ENCODE measurements at places on chromosomes 1 and 21.

DNA sequence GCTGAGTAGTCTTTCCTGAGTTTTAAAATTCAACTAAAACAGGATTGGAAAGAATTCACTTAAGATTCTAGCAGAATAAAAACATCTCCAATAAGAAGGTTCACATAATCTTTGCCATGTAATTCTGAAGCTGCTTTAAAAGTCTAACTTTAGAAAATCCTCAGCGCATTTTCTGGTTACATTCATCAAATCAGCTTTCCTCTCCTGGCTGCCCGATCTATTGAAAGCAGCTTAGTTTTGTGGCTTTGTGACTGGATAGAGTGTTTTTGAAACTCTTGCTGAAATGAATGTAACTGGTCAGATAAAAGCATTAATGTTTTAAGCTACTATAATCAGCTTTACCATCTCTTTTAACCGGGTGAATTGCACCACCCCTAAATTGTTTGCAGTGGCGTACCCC, 66.8 kb downstream of the DOP1B start:
- no peak for DNase-seq

DNA sequence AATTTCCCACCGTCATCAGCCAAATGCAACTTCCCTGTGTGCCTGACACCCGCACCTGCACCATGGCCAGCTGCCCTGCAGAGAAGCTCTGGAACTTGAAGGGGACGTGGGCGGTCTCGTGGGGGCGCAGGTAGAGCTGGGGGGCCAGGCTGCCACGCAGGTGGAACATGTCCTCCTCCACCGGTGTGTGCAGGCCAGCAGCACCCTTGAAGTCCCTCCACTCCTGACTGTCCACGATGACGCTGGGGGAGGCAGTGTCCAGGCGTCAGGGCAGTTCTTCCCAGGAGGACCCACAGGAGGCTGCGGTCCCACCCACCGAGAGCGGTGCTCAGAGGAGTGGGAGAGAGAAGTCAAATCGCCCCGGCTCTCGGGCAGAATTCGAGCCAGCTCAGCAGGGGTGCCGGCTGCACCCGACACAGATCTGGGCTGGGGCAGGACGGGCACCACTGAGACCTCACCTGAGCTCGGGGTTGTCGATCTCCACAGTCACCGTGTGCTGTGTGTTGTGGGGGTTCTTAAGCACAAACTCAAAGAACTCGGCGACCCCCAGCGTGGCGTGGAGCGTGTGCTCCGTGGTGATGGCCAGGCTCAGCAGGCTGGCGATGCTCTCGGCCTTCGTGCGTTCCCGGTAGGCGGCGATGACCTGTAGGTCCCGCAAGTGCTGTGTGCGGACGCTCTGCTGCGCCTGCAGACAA, 117.7 kb downstream of the NPHP4 start:
- DNase-seq, result no peak

- no peak for DNase-seq
Observed at GRCh38 chr1:181906631-181907030, 154.9 kb downstream of the ZNF648 start.

DNA sequence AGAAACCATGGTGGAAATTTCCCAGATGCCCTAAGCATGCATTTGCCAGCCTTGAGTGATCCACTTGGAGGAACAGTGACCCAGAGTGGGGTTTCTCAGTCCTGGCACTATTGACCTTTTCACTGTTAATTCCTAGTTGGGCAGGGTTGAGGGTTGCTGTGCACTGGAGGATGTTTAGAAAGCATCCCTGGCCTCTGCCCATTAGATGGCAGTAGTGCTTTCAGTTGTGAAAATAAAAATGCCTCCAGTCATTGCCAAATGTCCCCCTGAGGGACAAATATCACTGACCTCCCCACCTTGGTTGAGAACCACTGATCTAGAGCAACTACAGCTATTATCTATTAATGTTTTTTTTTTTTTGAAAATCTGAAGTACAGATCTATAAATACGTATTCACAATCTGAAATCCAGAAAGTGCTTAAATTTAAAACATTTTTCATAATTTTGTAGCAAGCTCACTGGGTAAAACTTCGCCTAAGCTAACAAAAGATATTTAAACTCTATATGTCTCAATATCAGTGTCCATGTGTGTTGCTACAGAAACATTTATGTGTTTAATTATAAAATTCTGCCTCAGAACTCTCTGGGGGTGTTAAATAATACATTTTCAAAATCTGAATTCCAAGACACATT, 27.3 kb downstream of the F3 start:
- no peak for DNase-seq

GRCh38 chr1:17805869-17806684, 50.9 kb downstream of the ACTL8 start:
- DNase-seq, result no peak

- DNase-seq, result no peak
Observed at GRCh38 chr1:20376880-20377494, 86.3 kb downstream of the VWA5B1 start.

GRCh38 chr1:41365772-41366454, 4.7 kb downstream of the FOXO6 start:
- DNase-seq, result no peak

DNA sequence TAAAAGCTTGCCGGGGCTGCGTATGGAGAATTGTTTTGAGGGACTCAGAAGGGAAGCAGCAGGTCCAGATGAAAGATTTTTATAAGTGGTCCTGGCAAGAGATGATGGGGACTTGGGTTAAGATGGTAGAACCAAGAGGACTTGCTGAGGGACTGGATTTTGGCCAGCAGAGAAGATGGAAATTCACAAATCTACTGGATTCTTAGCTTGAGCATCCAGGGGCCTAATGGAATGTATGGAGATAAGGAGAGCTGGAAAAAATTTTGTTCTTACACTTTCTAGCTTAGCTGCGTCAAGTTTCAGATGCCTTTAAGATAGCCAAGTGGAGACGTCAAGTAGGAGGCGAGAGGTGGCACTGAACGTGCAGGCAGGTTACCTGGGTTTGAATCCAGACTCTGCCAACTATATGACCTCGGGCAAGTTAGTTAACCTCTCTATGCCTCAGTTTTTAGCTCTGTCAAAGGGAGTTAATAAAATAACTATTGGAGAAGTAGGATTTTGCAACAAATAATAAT, 3.4 kb upstream of the RBP7 start:
- DNase-seq, result no peak

- no peak for DNase-seq
Observed at GRCh38 chr1:53046930-53047329, 15.1 kb upstream of the PODN start.

DNA sequence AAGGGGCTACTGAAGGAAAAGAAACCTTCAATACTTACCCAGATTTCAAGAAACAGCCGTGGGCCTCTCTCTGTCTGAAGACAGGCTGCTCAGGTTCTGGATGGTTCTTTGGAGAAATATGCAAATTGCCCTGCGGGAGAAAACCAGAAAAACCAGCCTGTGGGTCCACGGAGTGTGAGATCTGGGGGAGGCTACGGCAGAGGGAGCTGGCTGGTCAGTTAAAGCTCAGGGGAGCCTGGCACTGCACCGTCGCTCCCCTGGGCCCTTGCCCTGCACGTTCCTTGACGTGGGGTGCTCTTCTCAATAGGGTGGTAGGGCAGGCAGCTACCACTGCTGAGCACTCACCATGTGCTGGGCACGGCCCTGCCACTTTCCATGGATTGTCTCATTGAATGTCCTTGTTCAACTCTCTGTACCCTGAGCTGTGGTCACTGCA, 12.7 kb downstream of the TMCO4 start:
- DNase-seq, result no peak

DNA sequence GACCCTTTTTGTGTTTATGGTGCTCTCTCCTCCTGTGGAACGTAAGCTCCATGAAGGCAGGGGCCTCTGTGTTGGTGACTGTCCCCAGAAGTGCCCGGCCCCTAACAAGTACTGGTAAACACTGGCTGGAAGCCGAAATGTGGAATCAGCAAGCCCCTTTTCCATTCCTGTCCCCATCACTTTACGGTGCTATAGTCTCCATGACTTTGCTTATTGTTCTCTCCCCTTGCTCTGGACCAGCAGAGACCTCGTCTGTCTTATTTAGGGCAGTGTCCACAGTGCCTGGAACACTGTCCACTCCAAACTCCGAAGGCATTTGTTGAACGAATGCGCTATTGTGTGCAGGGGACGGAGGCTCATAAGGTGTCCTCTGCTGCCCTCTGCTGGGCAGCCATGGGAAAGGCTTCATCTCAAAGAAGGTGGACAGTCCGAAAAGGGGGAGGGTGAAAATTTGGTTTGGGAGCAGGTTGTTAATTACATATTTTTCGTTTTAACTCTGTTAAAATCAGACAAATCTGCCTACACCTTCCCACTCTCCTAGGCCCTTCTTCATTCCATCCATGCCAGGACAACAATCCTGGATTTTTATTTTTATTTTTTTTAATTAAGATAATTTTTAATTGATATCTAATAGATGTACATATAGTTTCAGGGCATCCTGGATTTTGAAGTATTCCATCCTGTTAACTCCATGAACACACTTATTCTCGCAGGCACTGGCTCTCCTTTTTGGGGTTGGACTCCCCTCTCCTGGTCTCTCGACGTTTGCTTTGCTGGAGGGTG, 115.6 kb downstream of the PGBD5 start:
- DNase-seq, result peak; percentile 85

GRCh38 chr1:234111458-234112142, 207.1 kb downstream of the SLC35F3 start:
- no peak for DNase-seq

- DNase-seq, result no peak
Observed at GRCh38 chr1:117879284-117879683, 50.1 kb downstream of the GDAP2 start.

DNA sequence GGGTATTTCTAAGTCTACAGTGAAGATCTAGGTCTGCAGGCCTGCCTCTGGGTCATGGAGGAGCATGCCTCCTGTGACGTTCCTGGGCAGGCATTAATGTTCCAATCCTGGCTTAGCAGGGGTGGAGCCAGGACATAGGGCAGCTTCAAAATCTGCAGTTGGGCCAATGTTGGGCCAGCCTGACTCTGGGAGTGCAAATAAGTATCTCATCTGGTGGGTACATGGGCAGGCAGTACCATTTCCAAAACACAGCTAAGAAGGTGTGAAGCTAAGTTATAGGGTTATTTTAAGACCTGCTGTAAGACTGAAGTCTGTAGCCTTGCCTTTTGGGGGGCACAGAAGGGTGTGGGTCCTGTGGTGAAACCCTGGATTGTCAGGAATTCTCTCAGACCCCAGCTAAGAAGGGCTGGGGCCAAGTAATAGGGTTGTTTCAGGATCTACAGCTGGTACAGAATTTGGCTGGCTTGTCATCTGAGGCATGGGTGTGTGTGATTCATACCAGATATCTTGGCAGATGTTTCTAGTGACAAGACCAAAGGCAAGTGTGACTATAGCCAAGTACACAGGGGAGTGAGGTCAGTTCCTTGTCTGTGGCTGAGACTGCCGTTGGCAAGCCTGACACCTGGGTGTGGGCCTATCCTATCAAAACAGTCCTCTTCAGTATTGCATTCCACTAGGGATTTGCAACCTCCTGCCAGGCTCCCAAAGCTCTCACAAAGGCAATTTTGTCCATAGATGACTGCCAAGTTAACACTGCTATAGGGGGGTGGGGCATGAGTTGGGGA, 468.7 kb upstream of the B3GALT2 start:
- no peak for DNase-seq

DNA sequence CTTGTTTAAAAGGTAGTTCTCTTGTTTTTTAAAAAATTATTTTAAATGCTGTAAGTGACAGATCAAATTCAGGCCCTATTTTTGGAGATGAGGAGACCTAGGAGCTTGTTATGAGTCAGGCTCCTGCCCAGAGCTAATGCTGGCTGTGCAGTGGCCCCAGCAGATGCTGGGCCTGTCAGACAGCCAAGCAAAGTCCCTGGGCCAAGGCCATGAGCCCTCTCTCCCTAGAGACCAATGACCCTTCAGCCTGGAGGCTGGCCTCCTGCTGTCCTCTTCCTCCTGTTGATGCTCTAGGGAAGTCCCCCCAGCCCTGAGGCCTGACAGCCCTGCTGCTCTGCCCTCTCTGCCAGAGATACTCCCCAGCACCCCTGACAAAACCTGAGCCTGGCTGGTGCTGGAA, 128.1 kb upstream of the CTTNBP2NL start:
- DNase-seq, result peak; percentile 59

- DNase-seq, result no peak
Observed at GRCh38 chr1:159177272-159177907, 6.0 kb downstream of the CADM3 start.

All from psoas muscle (tissue), 8 donors.